Daoy (cell line): ENCODE measurements at places on chromosomes 1 and 21.

GRCh38 chr1:53633073-53633704 is 105.8 kb downstream of the GLIS1 start:
- DNase-seq, result no peak

DNA sequence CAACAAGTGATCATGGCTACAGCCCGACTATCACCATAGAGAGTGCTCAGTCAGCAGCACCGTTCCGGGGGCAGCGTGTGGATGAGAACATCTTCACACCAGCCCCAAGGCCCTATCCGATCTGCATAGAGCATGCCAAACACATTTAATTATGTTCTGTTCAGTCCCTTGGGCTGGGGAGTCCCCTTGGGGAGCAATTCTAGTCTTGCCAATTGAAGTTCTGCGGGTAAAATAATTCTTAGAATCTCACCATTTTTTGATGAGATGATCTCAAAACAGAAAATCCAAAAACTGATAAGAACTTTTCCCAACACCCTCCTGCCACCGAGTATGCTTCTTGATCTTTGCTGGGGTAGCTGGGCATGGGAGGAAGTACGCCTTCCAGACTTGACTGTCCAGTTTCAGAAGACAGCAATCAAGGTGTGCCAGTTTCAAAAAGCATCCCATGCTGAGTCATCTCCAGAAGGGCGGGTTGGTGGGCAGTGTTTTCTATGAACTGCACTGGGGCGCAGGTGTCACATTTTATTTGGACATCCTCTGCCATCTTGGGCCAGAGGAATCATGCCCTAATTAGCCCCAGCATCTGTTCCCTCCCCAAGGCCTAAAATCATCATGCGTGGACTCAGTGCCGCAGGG is 20.8 kb upstream of the PTPRF start:
- DNase-seq, result no peak

DNA sequence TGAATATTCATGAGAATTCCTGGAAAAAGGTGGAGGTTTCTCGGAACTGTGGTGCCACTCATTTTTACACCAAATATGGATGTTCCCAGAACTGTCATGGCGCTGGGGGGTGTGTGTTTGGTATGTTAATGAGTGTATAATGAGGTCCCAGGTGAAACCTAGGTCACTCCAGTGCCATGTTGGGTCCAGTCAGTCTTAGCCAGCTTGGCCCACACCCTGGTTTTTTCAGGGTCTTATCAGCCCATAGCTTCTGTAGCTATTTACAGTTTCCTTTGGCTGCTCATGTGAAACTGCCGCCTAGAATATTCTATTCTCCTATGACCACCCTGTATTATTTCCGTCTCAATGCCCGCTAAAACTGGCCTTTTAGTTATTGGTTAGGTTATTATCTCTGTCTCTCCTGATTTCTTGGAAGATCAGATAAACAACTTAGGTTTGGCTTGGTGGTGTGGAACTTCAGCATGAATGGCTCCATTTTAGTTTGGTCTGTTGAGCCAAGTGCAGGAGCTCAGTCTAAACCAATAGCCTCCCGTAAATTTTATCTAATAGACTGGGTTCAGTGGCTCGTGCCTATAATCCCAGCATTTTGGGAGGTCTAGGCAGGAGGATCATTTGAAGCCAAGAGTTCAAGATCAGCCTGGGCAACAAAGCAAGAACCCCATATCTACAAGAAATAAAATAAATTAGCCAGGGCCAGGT is 42.1 kb upstream of the EDARADD start:
- no peak for DNase-seq

- peak; percentile 8 for DNase-seq
Observed at GRCh38 chr1:238139713-238140112, 249.0 kb upstream of the ZP4 start.

GRCh38 chr1:235366286-235366685 is 941 bp upstream of the TBCE start:
- no peak for DNase-seq

GRCh38 chr1:2343023-2343935 is 48.1 kb downstream of the MORN1 start:
- no peak for DNase-seq

- peak; percentile 22 for DNase-seq
Observed at GRCh38 chr1:79293611-79294010, 287.1 kb upstream of the ADGRL4 start.

- DNase-seq, result no peak
Observed at GRCh38 chr1:41365320-41365633, 4.0 kb downstream of the FOXO6 start.

- no peak for DNase-seq
Observed at GRCh38 chr1:192949783-192950182, 109.4 kb downstream of the UCHL5 start.

GRCh38 chr1:21490774-21491487 is 18.3 kb upstream of the ALPL start:
- peak; percentile 58 for DNase-seq

DNA sequence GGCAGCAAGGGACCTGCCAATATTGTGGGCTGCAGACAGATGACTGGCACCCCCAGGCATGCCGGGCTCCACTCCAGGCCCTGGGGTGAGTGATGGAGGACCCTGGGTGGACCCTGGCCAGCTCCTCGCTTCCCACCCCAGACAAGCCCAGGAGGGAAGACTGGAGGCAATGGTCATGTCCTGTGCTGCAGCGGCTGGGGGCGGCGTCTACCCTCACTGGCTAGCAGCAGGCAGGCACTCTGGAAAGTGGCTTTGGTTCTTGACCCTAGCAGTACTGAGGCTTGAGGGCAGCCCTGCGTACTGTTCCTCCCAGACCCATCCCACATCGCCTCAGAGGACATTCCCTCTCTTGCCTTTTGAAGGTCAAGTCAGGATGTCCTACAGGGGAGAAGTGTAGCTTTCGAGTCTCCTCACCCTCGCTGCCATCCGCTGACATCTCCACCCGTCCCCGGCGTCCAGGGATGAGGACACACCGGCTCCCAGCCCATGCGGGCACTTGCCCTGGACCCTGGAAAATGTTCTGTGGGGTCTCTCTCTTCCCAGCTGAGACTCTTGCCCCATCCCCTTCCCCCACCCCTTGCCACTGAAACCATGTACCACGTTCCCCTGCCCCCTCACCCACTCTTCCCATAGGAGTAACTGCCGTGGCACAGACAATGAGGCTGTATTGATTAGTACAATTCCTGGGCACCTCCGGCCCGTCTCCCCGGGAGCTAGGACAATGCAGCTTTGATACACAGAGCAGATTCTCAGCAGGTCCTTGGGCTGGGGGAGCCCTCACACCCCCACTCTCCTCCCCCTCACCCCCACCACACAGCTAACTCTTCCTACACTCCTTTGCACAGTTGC is 15.0 kb downstream of the SLC6A9 start:
- no peak for DNase-seq

- DNase-seq, result peak; percentile 8
Observed at GRCh38 chr1:168879896-168880734, 151.1 kb upstream of the DPT start.

DNA sequence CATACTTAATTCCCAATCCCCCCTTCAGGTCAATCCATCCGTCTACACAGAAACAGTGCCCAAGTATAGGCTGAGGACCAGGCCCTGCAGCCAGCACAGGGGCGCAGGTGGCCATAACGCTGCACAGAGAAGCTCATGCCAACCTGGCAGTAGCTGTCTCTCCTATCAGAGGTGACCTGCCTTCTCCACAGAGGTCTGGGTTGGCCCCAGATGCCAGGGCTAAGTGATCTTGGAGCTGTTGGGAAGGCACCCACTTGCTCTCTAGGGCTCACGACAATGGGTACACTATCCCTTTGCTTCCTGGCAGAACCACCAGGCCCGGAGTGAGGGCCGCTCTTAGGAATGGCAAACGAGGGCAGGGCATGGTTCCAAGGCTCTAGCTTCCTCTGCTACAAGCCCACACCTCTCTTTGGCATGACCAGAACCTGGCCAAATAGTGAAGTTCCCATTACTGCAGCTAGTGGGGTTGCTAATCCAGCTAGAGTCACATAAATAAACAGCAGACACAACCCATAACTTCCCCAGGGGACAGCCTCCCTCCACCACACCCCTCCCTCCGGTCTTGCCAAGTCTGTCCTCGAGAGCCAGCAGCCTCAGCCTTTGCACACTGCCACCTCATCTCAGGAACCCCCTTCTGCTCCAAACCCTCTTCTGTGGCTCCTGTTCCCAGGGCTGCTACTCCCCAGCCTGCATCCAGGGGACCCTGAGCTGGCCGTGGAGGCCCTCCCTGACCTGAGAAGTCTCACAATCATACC is 113.0 kb downstream of the GLIS1 start:
- DNase-seq, result no peak

- DNase-seq, result no peak
Observed at GRCh38 chr1:185534801-185535200, 199.4 kb upstream of the HMCN1 start.

DNA sequence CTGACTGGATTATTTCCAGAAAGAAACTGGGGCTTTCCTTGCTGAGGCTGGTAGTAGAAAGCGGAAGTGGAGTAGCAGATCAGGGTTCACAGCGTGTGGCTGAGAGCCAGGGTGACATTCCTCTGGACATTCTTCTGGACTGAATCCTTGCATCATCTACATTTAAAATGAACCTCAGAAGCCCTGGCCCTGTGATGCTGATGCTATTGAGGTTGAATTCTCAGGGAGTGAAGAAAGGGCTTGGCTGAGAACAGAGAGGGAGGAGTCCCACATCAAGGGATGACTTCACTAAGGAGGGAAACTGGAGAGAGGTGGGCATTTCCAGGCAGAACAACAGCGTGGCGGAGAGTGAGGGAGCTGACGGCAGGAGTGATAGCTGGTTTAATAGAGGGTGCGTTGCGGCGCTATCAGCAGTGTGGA is 102.3 kb upstream of the LMO4 start:
- DNase-seq, result peak; percentile 99

- no peak for DNase-seq
Observed at GRCh38 chr1:107450899-107451664, 310.2 kb downstream of the NTNG1 start.

DNA sequence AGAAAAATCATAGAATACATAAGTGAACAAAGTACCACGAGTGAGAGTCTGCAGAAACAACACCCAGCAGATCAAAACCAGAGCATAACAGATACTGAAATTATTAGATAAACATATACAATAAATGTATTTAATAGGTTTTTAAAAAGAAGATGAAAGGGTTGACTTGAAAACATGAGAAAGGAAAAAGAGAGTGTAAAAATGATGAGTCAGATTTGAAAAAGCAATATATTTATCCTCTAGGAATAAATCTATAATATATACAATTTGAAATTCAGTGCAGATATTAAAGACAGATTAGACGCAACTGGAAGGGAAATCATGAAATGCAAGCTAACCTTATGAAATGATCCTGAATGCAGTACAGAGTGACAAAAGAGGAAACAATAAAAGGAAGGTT is 170.2 kb upstream of the RUNX1 start:
- no peak for DNase-seq

- no peak for DNase-seq
Observed at GRCh38 chr1:152343006-152343405, 16.8 kb downstream of the FLG2 start.

- DNase-seq, result peak; percentile 62
Observed at GRCh38 chr1:160997323-160998038, 23.5 kb downstream of the F11R start.

- DNase-seq, result no peak
Observed at GRCh38 chr1:44086692-44087474, 31.7 kb upstream of the KLF17 start.

- DNase-seq, result peak; percentile 34
Observed at GRCh38 chr1:181503171-181503810, 20.0 kb downstream of the CACNA1E start.
